Temporal lobe (tissue), 4 donors: ENCODE measurements at places on chromosomes 4 and X. TPM values are rescaled to one million over a fixed set of nuclear protein-coding genes. Genes with fewer than 3 reads are reported as not detected.

The SPIN4 gene
- 8.9 TPM for total RNA-seq

The RAB33B gene
- total RNA-seq, result 21.9 TPM

The PF4V1 gene
- not detected for total RNA-seq

The H2BW2 gene
- total RNA-seq, result not detected

The PDHA1 gene
- total RNA-seq, result 39.1 TPM

The PHEX gene
- 0.98 TPM for total RNA-seq

The ODAPH gene
- total RNA-seq, result not detected

The CC2D2A gene
- 26.3 TPM for total RNA-seq

The GLRB gene
- 25.6 TPM for total RNA-seq

The SPATA4 gene
- total RNA-seq, result 0.49 TPM
